Stimulated activated naive B cell treated with anti-CD40 and anti-IgM and Interleukin-4, amounts not matched to agents 10 μg/mL and 1 μg/mL and 100 μg/mL, for 72 hours (primary cell): ENCODE measurements at places on chromosomes 1 and 21.
A peak's percentile ranks its signal among the peaks of the same experiment; 100 is the strongest.

DNA sequence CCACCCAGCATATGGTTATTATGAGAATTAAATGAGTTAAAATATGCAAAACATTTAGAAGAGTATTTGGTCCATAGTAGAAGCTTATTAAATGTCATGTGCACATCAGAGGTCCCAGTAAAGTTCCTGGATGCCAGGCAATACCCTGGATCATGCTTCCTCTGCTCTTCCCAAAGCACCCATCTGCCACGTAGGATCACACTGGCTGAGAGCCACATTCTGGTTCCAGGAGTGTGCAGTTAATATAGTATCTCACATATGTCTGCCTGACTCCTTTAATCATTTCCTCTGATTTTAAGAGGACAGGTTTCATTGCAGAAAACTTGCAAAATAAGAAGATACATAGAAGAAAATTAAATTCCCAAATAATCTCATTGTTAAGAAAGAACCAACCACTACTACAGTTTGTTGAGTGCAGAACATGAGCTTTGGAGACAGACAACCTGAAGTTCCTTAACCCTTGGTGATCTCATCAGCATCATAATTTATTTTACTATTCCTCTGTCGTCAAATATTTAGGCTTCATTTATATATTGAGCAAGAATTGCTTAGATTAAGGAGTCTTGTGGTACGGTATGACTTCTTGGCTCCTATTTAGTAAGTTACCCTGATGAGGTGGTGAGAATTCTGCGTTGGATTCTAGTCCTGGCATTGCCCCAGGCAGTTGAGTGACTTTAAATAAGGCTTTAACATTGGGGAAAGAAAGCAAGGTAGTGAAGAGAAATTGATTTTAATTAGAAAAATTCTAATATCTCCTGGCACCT is 12.3 kb downstream of the SGIP1 start:
- no peak for DNase-seq

GRCh38 chr1:248140846-248141245 is 4.1 kb upstream of the OR2M5 start:
- no peak for DNase-seq

GRCh38 chr1:111320066-111320879 is 29.6 kb downstream of the CHIA start:
- DNase-seq, result no peak

DNA sequence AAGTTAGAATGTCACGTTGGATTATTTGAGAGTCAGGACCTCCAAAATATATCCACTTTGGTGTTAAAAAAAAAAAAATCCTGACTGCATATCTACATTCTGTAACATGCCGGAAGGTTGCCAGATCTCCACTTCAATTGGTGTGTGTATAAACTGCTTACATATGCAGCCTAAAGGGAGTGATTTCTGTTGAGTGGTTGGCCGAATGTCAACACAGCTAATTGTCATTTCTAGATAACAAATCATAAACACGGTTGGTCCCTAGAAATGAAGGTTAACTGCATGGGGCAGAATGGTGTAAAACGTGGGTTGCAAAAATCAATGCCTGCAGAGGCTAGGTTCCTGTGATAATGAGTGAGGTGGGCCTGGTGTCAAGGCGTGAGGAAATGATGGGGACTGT is 15.0 kb upstream of the ROR1 start:
- no peak for DNase-seq

DNA sequence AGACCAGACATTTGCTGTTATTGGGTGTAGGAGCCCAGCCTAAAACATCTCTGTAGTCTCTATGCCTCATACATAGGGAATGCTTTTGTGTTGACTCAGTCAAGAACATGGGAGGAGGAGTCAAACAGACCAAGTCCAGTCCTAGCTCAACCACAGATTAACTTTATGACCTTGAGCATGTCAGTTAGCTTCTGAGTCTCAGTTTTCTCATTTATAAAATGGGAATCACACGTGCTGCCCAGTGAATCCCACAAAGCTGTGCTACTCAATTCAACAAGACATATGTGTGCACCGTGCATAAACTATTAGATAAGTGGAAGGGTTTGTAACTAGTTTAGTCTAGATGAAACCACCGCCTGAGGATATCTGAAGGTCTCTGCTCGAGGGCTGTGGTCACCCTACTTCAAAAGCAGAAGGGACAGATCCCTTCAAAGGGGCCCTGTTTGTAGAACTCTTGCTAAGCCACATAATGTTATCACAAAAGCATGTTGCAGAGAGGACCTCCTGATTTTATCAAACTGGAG is 109.5 kb upstream of the NFIA start:
- DNase-seq, result no peak

DNA sequence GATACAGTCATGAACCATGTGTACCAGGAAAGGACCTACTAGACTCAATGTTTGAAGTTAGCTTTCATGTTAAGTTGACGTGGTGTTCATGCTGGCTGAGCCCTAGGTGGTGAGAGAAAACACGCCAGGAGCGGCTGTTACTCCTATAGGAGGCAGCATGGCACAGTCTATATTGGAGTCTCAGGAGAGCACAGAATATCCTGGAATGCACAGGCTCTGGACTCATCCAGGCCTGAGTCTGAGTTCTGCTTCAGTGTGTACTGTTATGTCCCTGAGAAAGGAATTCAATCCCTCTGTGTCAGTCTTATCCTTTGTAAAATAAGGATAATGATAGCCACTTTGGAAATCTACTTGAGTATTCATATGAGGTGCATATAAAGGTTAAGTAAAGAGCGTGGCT is 41.2 kb downstream of the DPT start:
- no peak for DNase-seq

DNA sequence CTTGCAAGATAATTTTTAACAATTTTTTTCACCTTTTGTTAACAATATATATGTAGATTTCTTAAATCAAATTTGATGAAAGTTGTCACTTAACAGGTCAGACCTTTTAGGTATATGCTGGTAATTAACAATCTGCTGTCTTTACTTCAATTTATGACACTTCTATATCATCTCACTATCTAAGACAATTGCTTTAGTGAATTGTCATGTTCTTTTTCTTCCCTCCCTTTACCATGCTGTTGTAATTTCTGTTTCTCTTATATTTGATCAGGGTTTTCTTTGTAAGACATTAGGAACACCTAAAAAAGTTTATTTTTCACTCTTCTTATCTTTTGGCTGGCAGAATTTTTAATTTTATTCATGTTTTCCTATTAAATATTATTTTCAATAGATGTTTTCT is 2.0 kb downstream of the IFI16 start:
- no peak for DNase-seq

- no peak for DNase-seq
Measured at GRCh38 chr1:35589516-35590427, 16.7 kb downstream of the TFAP2E start.

- DNase-seq, result no peak
Measured at GRCh38 chr1:24721533-24721932, 23.7 kb upstream of the CLIC4 start.

DNA sequence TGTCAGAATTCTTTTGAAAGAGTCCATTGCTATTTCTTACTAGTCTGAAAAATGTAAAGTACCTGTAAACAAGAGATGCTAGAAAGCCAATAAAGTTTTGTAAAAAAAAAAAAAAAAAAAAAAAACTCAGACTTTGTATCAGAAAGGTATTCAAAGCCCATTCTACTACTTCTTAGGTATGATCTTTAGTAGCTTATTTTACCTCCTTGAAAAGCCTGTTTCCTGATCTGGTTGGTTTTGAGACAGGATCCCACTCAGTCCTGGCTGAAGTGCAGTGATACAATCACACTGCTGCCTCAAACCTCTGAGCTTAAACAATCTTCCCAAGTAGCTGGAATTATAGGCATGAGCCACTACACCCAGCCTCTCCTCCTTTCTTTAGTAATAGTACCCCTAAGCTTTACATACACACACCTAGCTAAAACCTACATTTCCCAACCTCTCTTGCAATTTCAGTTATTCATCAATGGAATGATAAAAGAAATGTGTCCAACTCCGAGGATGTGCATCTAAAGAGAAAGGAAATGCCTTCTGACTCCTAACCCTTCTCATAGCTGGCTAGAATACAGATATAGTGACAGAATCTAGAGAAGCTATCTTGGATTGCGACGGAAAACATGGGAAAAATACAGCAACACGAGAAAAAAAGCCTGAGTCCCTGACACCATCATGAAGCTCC is 30.6 kb downstream of the EPS15 start:
- no peak for DNase-seq

DNA sequence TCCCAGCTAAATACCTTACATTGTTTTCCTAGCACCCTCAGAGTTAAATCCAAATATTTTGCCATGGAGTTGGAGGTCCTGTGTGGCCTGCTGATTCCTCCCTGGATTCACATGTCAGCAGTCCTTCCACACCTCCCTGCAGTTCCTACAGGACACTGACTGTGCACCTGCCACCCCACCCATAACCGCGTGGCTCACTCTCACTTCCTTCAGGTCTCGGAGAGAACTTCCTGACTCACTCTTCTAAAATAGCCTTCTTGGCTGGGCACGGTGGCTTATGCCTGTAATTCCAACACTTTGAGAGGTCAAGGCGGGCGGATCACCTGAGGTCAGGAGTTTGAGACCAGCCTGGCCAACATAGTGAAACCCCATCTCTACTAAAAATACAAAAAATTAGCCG is 8.4 kb upstream of the CAMTA1 start:
- no peak for DNase-seq

DNA sequence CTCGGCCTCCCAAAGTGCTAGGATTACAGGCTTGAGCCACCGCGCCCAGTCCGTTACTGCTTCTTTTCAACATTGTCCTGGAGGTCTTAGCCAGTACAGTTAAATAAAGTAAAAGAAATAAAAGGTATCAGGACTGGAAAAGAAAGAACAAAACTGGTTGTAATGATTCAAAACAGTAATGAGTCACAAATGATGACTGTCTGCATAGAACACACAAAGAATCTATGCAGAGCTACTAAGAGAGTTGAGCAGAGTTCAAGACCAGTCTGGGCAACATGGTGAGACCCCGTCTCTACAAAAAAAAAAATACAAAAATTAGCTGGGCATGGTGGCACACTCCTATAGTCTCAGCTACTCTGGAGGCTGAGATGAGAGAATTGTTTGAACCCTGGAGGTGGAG is 23.4 kb downstream of the BCAR3 start:
- no peak for DNase-seq

- DNase-seq, result no peak
Measured at GRCh38 chr1:66223681-66224080, 310.3 kb upstream of the SGIP1 start.

GRCh38 chr1:219416598-219417238 is 196.2 kb downstream of the ZC3H11B start:
- DNase-seq, result peak; percentile 45

- DNase-seq, result no peak
Measured at GRCh38 chr1:39673215-39673614, 1.3 kb upstream of the NT5C1A start.

DNA sequence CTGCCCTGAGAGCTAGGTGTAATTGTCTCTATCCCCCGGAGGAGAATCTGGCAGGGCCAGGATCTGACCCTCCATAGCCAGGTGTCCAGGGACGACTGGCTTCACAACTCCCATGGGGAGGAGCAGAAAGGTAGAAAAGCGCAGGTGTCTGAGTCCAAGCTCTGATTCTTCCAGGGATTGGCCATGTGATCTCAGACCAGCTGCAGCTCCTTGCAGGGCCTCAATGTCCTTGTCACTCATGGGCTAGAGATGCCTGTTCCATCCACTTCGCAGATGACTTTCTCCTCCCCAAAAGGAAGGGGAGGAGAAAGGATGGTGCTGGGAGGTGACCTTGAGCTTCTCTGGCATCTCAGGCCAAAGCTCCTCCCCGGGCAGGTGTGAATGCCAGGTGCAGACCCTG is 22.7 kb downstream of the HSPG2 start:
- DNase-seq, result no peak

DNA sequence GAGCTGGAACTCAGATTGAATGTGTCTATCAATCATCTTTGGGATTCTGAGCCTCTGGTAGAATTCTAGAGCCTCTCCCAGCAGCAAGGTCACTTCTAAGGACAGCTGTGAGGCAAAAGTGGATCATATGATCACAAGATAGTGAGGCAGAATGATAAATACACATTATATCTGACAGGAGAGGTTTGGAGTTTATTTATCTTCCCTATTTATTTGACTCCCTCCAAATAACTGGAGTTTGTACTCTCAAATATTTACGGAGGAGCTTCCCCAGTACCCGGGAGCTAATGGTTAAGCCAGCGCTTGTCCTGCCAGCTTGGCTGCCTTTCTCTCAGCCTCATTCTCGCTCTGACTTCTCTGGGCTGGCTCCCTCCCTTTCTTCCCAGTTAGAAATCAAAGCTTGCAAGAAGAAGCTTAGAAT is 2.3 kb downstream of the HMGCS2 start:
- DNase-seq, result no peak

GRCh38 chr1:77704736-77705135 is 22.3 kb upstream of the ZZZ3 start:
- no peak for DNase-seq

DNA sequence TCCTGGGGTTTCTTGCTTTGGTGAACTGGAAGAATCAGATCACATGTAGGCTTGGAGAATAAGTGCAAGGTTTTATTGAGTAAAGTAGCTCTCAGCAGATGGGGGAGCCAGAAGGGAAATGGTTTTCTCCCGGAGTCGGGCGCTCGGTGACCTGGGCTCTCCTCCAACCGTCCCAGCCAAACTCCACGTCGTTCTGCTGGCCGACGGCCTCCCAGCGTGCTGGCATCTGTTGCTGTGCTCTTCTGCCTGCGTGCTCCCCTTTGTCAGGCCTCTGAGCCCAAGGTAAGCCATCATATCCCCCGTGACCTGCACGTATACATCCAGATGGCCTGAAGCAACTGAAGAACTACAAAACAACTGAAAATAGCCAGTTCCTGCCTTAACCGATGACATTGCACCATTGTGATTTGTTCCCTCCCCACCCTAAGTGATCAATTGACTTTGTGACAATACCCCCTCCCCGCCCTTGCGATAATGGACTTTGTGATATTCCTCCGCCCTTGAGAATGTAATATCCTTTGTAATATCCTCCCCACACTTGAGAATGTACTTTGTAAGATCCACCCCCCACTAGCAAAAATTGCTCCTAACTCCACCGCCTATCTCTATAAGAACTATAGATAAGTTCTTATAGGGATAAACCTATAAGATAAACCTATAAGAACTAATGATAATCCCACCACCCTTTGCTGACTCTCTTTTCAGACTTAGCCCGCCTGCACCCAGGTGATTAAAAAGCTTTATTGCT is 88.3 kb downstream of the SMYD3 start:
- no peak for DNase-seq

- DNase-seq, result no peak
Measured at GRCh38 chr1:231376875-231377549, 38.9 kb downstream of the SPRTN start.

DNA sequence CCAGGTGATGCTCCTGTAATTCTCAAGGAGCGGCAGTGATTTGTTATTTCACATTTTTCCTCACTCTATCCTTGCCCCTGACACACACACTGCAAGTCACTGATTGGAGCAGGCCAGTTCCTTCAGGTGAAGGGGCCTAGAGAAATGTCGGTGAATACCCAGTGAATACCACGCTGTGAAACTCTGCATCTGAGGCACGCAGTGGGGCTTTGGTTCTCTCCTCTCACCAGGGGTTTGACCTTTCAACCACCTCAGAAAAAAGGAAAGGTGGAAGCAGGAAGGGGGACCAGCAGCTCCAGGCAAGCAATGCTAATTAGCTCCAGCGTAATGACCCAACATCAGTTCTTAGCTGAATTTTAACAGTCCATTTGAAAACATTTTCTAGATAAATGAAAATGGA is 532 bp upstream of the FAM177B start:
- DNase-seq, result no peak
